ENCODE measurements at places on chromosomes 1 and 21.

DNA sequence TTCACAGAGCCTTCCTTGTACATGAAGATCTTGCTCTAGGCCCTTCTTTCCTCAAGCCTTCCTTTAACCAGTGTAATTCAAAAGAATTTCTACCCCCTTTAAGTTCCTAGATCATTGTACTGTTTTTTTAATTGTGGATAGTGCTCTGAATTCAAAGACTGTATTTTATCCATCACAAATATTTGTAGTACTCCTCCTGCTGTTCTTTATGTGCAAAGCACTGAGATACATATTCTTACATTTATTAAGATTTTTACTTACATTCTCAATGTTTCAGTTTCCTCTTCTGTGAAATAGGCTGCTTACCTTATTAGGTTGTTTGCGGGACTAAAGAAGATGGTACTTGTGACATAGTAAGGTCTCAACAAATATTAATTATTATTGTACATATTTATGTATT lies 168.8 kb upstream of the PDE4B start:
- DNase-seq, result peak; percentile 16

DNA sequence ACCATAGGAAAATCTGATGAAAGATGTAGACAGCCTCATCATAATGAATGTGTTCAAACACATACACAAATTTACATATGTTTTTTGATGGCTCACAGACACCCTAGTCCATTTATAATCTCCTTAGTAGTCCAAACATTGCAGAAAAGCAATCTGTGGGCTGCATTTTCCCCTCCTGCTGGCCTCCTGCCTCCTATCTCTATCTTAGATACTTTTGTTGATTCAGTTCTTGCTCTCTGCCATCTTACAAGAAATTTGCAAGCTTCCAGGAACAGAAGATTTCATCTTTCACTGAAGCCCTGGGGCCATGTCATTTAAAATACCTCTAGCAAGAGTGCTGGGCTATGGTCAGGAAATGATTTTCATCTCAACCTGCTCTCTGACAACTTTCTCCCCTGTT lies 50.6 kb downstream of the DUSP10 start:
- DNase-seq, result no peak

- peak; percentile 20 for DNase-seq
Measured at GRCh38 chr21:33451634-33452071, 28.1 kb downstream of the TMEM50B start.

DNA sequence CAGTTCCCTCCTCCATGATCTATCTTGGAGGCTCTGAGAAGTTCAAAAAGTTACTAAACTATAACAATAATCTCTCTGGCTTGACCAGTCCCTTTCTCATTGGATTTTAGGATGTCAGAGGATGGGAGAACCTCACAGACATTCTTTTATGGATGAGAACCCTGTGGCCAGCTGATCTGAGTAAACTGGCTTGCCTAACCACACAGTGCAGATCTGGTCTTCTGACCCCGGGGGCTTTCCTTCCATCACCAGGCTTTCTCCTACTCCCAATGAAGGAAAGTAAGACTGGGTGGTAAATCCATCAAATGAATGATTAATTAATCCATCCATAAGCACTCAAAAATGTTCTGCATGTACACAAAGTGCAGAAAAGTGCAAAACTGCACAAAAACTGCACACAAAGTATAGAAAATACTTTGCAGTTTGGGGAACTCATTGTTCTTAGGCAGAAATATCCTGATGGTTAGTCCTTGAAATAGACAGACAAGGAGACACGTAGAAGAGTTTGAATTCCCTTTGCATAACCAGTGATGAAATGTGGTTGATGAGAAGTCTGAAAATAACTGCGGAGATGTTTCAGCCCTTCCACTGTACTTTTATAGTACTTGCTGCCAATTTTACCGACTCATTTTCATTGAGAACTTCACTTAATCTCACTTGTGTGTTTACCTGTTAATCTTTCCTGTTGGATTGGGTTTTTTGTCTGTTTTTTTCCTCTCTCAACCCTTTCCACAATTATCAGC lies 2.5 kb upstream of the F3 start:
- DNase-seq, result no peak

GRCh38 chr1:231415018-231415583 lies 7.0 kb downstream of the EGLN1 start:
- no peak for DNase-seq

- DNase-seq, result no peak
Measured at GRCh38 chr1:227568593-227568992, 5.2 kb downstream of the ZNF678 start.

- DNase-seq, result no peak
Measured at GRCh38 chr1:224851848-224852261, 77.6 kb upstream of the DNAH14 start.

DNA sequence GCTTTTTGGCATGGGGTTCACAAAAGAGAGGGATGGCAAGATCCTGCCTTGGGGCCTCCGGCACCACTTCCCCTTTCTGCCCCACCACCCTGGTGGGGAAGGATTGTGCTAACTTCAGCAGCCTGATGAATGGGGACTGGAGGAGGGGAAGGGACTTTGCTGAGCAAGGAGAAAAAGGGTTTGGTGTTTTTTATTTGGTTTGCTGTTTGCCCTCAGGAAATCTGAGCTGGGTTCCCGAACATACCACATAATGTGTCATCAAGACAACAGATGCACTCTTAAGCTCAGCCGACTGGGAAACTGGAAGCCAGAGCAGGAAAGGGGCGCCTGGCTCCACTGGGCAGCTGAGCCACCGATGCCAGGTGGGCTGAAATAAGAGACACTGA lies 19.8 kb downstream of the OLFML2B start:
- DNase-seq, result peak; percentile 88

DNA sequence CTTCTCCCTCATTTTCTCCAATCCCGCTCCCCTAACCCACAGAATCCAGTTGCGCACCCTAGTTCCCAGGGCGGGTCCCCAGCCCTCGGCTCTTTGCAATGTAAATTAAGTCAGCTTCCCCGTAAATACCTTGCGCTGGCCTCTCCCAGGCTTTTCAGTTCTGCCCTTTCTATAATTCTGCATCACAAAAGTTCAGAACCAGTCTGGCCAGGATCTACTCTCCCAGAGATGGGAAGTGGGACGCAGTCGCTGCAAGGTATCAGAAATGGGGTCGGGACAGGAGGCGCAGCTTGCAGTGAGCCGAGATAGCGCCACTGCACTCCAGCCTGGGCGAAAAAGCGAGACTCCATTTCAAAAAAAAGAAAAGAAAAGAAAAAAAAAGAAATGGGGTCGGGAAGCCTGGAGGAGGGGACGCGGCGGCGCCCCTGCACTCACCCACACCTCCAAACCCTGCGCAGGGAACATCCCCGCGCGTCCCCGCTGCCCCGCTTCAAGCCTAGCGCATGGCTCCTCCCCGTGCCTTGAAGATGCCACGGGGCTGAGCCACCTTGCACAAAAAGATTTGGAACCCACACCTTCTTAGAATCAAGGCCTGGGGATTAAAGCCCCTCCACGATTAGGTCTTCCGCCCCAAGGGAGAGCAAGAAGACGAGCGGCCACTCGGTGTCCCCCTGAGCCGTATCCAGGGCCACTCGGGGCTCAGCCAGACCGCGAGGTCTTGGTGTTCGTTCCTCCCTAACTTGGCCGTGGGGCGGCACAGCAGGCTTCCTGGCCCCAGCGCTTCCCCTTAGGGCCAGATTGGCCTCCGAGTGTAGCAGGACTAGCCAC lies 27.2 kb upstream of the ITLN2 start:
- no peak for DNase-seq

GRCh38 chr1:3906672-3907020 lies 6.6 kb upstream of the C1orf174 start:
- no peak for DNase-seq

DNA sequence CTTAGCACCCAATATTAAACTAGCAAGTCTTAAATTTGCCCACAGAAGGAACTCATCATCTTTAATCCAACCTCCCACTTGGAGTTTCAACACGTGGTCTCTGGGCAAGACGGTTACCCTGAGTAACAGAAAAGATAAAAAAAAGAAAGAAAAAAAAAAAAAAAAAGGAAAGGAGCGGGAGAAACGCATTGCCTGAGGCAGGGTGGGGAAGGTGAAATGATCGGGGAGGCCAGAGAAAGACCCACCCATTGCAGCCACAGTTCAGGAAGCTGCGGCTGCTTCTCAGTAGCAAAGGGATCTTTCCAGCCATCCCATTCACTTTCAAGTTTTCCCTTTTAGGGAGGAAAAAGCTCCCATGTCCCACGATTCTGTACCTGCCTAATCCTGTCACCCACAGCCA lies 32.0 kb upstream of the OTUD3 start:
- DNase-seq, result no peak

DNA sequence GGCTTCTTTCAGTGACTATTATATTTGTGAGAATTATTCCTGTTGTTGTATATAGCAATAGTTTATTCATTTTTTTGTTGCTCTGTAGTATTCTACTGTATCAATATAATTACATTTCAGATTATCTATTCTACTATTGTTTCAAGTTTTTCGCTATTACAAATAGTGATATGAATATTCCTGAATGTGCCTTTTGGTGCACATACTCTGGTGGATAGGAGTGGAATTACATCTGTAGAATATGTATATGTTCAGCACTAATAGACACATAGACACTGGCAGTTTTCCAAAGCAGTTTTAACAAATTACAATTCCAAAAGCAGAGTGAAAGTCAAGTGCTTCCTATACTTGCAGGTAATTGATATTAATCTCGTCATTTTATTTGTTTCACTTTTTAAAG lies 696.2 kb upstream of the PRMT6 start:
- no peak for DNase-seq

GRCh38 chr1:236837897-236838296 lies 42.8 kb downstream of the MTR start:
- DNase-seq, result no peak

- DNase-seq, result no peak
Measured at GRCh38 chr1:85570446-85571180, 9.9 kb upstream of the CCN1 start.

- no peak for DNase-seq
Measured at GRCh38 chr1:54723985-54724384, 8.3 kb downstream of the TTC4 start.

DNA sequence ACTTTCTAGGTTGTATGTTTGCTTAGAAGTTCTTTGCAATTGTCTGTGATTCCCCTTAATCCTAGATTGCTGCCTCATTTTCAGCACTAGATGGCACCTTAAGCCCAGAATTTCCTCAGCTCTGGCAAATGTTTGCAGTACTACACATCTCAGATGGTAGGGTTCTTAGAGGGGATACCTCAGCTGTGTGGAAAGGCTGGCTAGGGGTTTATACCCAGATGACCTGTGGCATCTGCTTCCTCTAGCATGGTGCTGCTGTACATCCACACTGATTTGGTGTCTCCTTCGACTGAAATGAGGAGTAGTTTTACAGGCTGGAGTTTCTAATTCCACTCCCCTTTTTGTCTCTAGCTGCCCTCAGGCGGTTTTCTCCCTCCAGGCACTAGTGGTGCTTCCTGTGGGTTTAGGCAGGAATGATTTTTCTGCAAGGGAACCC lies 23.5 kb downstream of the ASB17 start:
- peak; percentile 80 for DNase-seq

Measured in adipocyte (in vitro differentiated cells).